ENCODE measurements at places on chromosomes 4 and X.

DNA sequence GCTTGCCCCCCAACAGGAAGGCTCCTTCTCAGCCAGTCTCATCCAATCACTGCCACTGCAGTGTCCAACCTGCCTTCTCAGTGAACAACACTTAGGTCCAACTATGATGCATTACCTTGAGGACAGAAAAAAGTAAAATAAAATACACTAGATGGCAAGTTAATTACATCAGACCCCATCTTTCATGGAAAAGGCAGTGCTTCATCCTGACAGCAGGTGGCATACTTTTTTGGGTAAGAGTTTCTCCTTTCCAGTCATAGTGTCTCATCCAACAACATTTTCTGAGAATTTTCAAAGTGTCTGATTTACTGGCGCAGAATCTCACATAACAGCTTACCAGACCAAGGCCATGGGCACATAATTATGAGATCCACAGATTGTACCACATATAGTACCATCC is 1742.8 kb downstream of the PCDH7 start:
- peak; percentile 38 for DNase-seq

DNA sequence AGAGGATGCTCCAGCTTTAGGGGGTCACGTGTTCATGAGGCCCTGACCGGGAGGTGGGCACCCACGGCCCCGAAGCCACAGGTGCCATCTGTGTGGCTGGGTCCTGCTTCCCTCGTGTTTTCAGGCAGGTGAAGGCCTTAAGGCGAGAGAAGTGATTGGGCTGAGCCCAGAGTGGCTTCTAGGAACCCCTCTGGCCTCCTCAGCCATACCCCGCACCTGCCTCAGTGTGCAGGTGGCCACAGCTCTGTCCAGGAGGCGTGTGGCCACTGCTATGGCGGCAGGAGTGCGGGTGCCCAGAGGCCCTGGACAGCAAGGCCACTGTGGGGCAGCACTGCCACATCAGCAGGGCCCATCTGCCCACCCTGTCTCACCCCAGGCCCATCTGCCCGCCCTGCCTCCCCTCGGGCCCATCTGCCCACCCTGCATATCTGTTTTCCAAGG is 25.0 kb downstream of the NKX1-1 start:
- DNase-seq: no peak

- no peak for DNase-seq
Observed at GRCh38 chrX:24158881-24159280, 9.4 kb downstream of the ZFX start.

- no peak for DNase-seq
Observed at GRCh38 chr4:76960014-76960413, 10.5 kb downstream of the SEPTIN11 start.

DNA sequence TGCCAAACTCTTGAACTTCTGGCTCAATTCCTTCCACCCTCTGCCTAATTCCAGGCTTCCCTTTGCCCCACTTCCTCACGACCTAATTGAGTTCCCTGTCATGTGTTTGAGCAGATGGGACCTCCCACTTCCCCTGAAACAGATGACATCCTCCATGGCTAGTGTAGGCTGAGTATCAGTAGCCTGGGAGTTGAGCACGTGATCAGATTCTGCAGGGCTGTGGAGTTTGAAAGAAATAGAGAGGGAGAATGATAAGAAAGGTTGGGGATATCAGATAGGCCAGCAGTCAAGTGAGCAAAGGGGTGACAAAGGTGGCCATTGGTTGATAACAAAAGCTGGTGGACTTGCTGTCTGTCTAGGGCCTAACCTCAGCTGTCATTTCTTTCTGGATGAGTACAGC is 18.8 kb upstream of the NWD2 start:
- peak; percentile 43 for DNase-seq

GRCh38 chrX:53716328-53717088 is 30.0 kb upstream of the HUWE1 start:
- DNase-seq: no peak

DNA sequence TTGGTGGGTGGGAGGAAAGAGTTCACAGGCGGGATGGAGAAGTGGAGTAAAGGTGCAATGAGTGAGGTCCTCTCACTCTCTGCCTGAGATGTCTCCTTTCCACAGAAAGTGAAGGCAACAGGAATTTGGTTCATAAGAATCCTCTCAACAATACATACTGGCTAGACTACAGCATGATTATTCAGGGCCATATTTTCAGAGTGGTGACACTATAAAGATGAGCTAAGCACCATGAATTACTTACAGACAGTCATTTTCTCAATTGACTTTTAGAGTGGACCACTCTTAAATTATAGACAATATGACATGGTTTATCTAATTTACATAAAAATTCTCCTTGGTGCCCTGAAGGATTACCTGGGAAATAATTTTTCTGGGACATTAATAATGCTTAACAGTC is 286.1 kb upstream of the MAD2L1 start:
- no peak for DNase-seq

GRCh38 chr4:8910100-8910821 is 38.6 kb upstream of the HMX1 start:
- DNase-seq: no peak

- DNase-seq: no peak
Observed at GRCh38 chr4:156953951-156954350, 17.6 kb downstream of the PDGFC start.

DNA sequence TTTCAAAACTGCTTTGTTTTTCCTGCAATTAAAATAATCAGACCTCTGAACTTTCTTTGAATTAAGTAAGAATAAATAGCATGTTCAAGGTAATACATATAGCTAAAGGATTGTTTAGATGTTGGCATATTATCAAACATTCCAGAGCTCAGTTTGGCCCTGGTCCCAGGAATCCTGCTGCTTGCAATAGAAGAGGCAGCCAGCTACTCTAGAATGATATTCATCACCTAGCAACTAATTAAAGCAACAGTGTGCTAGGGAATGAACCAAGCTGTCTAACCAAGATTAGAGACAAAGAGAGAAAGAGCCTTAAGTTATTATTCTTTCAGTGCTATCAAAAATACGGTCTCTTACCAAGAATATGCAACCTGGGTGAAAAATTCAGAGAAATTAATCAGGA is 460.9 kb downstream of the GABRG1 start:
- DNase-seq: no peak

- DNase-seq: no peak
Observed at GRCh38 chrX:67544281-67545035, 637 bp downstream of the AR start.

GRCh38 chr4:185115827-185116232 is 27.2 kb upstream of the SLC25A4 start:
- DNase-seq: no peak
